Activated CD8-positive, alpha-beta memory T cell treated with anti-CD3 and anti-CD28 coated beads, Interleukin-2, amount 10 ng/mL, durations not matched to agents 7 days and 5 days (primary cell): ENCODE measurements at places on chromosomes 2 and 18.
A peak's percentile ranks its signal among the peaks of the same experiment; 100 is the strongest.

DNA sequence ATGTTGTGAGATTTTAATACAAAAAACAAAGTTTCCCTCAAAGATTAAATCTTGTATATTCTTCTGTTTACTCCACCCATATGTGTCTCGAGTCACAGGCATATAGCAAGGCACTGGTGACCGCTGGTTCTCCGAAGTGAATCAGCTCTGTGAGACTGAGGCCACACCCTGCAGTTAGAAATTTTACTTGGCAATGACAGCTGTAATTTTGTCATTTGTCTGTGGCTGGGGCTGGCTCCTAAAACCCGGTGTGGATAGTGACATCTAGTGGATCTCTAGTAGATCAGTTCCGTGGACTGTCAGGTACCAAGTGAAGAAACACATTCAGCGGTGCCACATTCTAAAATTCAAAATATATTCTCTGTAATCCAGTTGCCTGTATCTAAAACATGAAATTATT lies 278.0 kb downstream of the NEDD4L start:
- DNase-seq = peak; percentile 52

GRCh38 chr18:13217971-13218367 lies 591 bp upstream of the LDLRAD4 start:
- DNase-seq = no peak

- DNase-seq = no peak
Measured at GRCh38 chr18:8871489-8871888, 166.1 kb downstream of the MTCL1 start.

DNA sequence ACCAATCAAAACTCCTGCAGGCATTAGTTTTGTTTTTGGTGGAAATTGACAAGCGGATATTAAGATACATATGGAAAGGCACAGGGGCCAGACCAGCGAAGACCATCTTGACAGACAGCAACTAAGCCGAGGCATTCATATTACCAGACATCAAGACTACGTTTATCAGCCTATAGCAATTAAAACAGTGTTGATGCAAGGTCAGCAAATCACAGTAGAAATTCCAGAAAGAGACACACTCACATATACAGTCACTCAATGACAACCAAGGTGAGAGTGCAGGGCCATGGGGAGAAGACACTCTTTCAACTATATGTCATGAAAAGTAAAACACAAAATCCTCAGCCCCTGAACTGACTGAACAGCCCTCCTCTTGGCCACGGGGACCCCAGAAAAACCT lies 164.6 kb downstream of the TPO start:
- DNase-seq = no peak

DNA sequence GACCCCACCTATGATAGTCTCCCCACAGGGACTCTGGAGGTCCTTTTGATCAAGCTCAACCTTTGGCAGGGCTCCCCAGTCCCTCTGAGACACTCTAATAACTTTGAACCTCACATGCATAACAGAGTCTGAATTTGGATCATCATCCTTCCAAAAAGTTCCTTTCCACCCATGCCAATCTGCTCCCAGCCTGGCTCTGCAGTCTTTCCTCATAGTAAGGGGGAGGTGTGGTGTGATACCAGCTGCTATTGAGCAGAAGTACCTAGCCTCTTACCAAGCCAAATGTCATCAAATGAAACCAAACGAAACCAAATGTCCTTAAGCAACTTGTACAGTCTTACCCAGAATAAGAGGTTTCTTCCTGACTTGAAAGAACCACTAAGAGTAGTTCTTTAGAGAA lies 36.5 kb downstream of the DTNA start:
- DNase-seq = no peak

DNA sequence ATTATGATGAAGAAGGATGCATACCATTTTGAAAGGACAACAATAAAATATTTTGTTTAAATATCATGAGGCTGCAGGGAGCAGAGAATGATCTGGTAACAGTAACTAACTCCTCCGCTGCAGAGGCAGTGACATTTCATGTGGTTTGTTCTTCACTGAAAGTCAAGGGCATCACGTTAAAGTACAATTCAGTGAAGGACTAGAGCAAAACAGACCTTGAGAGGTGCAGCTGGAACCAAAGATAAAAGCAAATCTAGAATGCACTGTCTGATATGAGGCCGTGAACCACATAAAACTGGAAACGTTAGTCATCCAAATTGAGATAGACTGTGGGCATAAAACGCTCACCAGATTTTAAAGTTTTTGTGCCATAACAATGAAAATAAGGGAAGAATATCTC lies 522.9 kb upstream of the TNP1 start:
- DNase-seq = no peak

DNA sequence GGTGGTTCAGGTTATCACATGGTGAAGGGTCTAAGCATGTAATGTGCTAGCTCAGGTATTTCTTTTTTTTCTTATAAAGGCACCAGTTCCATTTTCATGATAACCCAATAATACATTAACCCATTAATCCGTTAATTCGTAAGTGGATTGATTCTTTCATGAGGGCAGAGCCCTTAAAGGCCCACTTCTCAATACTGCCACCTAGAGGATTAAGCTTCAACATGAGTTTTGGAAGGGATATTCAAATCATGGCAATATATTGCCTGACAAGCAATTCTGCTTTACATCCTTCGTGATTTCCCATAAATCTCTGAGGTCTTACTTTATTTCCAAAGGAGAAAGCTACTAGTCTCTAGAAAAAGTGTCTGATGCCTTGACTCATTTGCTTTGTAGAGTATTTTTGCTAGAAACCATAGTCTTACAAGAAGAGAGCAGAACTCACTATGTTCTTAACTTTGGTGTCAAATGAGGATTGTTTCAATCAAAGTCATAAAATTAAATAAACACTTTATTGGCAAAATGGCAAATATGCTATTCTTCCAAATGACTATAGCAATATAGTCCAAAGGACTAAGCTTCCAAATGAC lies 271.3 kb downstream of the KCNS3 start:
- no peak for DNase-seq

DNA sequence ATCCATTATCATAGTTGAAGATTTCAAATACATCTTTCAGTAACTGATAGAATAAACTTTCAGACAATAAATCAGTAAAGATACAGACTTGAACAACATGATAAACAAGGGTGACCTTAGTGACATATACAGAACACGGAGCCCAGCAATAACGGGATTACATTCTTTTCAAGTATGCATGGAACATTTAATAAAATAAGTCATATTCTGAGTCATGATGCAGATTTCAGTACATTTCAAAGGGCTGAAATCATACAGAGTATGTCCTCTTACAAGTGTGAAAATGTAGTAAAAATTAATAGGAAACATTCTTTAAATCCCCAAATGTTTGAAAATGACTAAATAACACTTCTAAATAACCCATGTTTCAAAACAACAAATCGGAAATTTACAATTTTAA lies 17.2 kb upstream of the KLHL29 start:
- DNase-seq = no peak

- no peak for DNase-seq
Measured at GRCh38 chr2:9741110-9741509, 102.2 kb upstream of the TAF1B start.

DNA sequence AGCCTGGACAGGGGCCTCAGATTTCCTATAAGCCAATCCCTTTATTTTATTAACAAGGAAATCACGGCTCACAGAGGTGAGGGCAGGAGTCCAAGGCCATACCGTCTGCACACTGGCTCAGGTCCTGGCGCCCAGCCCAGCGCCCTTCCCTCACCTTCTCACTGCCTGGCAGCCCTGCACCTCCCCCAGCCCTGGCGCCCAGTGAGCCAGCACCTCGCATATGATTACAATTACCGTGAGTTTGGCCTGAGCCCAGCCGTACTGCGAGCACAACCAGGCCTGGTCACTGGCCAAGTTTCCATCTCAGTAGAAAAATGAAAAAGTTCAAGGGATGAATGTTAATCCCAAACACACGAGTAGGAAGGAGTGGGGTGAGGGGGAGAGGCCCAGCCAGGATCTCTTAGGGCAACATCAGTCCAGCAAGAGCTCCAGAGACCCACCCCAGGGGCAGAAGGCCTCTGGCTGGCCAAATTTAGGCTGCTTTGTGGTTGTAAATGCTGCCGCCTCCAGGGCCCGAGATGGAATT lies 68.4 kb downstream of the MCFD2 start:
- DNase-seq = no peak

DNA sequence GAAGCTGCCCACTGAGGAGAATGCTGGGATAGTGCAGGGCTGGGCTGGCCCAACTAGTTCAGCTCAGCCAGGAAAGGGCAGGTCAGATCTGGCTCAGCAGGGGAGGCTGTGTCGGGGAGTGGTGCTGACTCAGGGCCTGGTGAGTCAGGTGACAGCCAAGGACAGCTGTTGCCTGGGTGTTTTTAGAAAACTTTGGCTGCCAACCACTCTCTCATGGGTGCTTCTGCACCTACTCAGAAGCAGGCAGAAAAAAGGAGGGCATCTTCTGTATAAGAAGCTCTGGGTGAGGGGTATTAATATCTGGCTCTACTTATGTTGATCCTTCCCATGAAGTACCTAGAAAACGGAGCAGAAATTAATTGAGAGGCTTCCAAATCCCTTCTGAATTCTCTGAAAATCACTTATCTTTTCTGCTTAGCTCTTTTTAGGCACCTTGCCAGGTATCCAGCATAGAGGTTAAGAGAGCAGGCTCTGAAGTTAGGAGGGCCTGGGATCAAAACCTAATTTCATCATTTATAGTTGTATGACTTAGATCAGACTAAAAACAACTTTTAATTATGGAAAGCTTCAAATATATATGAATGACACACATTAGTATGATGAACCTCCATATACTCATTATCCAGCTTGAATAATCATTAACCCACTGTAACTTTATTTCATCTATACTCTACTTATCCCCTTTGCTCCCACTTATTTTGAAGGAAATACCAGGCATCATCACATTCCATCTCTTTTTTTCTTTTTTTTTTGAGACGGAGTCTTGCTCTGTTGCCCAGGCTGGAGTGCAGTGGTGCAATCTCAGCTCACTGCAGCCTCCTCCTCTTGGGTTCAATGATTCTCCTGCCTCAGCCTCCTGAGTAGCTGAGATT lies 15.5 kb upstream of the RAB10 start:
- peak; percentile 55 for DNase-seq

- DNase-seq = no peak
Measured at GRCh38 chr18:78785706-78786105, 193.9 kb upstream of the SALL3 start.

- no peak for DNase-seq
Measured at GRCh38 chr2:176873403-176873802, 339.2 kb upstream of the HNRNPA3 start.

DNA sequence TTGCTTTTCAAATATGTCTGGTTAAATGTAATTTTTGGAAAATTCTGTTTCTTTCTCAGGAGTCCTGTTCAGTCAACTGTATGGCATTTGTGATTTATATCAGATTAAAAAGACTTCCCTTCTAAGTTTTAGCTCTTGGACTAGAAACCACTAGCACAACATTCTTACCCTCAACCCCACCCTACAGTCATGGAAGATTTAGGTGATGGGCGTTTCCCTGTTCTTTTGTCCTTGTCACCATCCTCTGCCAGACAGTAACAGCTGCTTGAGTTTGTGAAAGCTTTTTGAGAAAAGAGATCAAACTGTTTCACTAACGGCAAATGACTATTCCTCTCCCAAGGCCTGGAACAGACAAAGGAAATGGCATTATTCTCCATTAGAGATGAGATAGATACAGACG lies 31.8 kb downstream of the SERPINB5 start:
- no peak for DNase-seq

GRCh38 chr2:113092864-113093612 lies 25.3 kb downstream of the IL1F10 start:
- no peak for DNase-seq

DNA sequence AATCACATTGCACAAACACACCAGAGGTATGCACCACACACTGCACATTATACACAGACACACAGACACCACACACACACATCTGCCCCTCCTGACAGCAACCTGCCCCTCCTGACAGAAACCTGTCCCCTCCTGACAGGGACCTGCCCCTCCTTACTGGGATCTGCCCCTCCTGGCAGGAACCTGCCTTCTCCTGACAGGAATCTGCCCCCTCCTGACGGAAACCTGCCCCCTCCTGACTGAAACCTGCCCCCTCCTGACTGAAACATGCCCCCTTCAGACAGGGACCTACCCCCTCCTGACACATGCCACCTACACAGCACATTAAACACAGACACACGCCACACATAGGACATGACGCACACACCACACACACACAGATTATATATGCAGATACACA lies 88.9 kb downstream of the PXDN start:
- no peak for DNase-seq

- no peak for DNase-seq
Measured at GRCh38 chr2:110874453-110875383, 142.3 kb downstream of the ACOXL start.

DNA sequence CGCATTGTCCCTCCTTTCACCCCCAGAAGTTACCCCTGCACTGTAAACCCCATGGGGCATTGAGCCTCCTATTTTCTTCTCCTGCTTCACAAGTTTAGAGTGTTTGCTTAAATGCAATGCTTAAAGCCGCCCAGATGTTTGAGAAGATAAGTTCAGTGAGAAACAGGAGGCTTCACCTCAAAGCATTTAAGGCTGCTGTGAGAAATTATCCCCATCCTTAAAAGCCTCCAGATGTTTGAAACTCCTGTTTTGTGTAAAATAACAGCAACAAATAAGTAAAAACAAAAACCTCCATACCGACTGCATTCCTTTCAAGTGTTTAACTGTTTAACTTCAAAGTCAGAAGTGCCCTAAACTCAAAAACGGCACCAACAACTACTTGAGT lies 81.8 kb downstream of the RTP5 start:
- no peak for DNase-seq

- DNase-seq = no peak
Measured at GRCh38 chr2:45793305-45793962, 142.0 kb downstream of the PRKCE start.

DNA sequence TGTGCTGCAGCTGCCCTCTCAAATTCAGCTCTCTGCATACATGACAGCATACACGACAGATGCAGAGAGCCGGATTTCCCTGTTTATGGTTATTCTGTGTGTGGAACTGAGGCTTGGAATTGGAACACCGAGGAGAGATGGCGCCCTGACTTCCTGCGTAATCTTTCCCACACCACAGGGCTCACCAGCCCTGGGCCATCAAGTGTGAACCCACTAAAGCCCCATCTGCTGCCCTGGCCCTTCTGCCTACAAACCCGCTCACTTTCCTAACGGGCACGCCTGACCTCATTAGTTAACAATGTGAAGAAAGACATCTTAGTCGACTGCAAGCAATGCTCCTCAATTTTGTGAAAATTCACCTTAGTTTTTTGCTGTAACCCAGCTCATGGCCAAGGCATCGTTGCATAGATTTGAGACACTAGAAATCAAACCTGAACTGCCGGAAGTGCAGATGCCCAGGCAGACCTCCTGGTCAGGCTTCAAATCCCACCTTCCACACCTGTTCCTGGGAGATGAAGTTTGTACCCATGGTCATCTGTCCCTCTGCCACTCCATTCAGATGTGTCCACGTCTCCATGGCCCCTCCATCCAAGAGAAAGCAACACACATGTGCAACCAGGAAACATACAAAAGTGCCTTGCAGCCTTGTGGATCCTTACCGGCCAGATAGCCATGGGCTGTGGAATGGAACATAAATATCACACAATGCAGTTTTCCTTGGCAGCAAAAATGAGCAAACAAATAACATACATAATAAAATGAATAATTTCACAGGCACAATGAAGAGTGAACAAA lies 5.0 kb upstream of the CIDEA start:
- no peak for DNase-seq

- DNase-seq = no peak
Measured at GRCh38 chr2:71948781-71949536, 198.7 kb downstream of the CYP26B1 start.
